ENCODE measurements at places on chromosomes 3 and 15. TPM values are rescaled to one million over a fixed set of nuclear protein-coding genes. Genes with fewer than 3 reads are reported as not detected.
A peak's percentile ranks its signal among the peaks of the same experiment; 100 is the strongest.

Gene GOLGA6B
- total RNA-seq, result not detected

Gene BRK1
- 130 TPM for total RNA-seq

Gene NPAP1
- 0.24 TPM for total RNA-seq

Gene EPHA3
- 0.21 TPM for total RNA-seq

Gene HRH1
- total RNA-seq, result 0.35 TPM

Gene ATP13A3
- total RNA-seq, result 202 TPM

DNA sequence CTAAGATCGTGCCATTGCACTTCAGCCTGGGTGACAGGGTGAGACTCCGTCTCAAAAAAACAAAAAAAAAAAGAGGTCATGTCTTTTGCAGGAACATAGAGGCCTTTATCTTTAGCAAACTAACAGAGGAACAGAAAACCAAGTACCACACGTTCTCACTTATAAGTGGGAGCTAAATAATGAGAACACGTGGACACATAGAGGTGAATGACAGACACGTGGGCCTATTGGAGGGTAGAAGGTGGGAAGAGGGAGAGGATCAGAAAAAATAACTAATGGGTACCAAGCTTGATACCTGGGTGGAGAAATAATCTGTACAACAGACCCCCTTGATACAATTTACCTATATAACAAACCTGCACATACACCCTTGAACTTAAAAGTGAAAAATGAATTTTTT lies 401.4 kb upstream of the NAALADL2 start:
- no peak overlapping the region for H3K4me3 ChIP-seq
- H3K4me1 ChIP-seq, result peaks cover 16% of the 10 kb centered on the region
- H3K27me3 ChIP-seq, result no peaks in the 10 kb centered on the region
- H3K36me3 ChIP-seq, result no peaks in the 10 kb centered on the region

- DNase-seq, result no peak
- H3K27me3 ChIP-seq, result no peaks in the 10 kb centered on the region
- H3K27ac ChIP-seq, result no peak overlapping the region
Observed at GRCh38 chr15:32823750-32824149, 105.9 kb downstream of the GREM1 start.

- no peak overlapping the region for H3K4me3 ChIP-seq
- H3K27ac ChIP-seq, result no peak overlapping the region
- no peak for DNase-seq
- no peaks in the 10 kb centered on the region for H3K4me1 ChIP-seq
- H3K36me3 ChIP-seq, result no peaks in the 10 kb centered on the region
- H3K27me3 ChIP-seq, result no peaks in the 10 kb centered on the region
Observed at GRCh38 chr3:42678447-42678846, 6.9 kb upstream of the KLHL40 start.

DNA sequence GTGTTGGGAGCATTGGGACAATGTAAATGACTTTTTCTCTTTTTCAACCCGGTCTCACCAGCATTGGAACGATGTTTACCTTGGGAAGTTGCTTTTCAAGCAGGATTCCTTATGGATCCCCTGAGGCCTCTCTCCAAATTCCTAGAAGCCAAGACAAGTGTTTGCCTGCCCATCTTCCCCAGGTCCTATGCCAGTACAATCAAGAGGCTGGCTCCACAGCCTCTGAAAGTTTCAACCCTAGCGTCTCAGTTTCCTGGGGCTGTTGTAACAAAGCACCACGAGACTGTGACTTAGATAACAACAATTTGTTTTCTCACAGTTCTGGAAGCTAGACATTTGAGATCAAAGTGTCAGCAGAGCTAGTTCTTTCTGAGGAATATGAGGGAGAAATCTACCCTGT lies 347.2 kb upstream of the UMPS start:
- H3K27ac ChIP-seq, result no peak overlapping the region
- H3K4me1 ChIP-seq, result peaks cover 17% of the 10 kb centered on the region
- DNase-seq, result peak; percentile 21
- no peaks in the 10 kb centered on the region for H3K27me3 ChIP-seq
- H3K36me3 ChIP-seq, result no peaks in the 10 kb centered on the region

DNA sequence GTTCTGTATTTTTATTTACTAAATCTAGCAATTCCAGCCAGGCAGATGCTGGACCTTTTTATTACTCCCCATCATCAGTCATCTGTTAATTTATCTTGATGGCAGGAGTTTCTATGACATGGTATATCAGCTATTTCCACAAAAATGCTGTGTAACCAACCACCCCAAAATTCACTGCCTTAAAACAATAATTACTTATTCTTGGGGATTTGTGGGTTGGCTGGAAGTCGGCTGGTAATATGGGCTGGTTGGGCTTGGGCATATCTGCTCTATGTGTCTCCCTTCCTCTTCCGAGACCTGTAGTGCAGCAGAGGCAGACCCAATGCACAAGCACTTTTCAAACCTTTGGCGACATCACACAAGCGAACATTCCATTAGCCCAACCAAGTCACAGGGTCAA lies 92.1 kb upstream of the UBE2E1 start:
- DNase-seq, result no peak
- no peak overlapping the region for H3K27ac ChIP-seq
- H3K4me3 ChIP-seq, result no peak overlapping the region
- H3K4me1 ChIP-seq, result peaks cover 25% of the 10 kb centered on the region

GRCh38 chr15:71565631-71566160 lies 244.7 kb upstream of the NR2E3 start:
- no peaks in the 10 kb centered on the region for H3K4me1 ChIP-seq
- no peak overlapping the region for H3K4me3 ChIP-seq
- no peak overlapping the region for H3K27ac ChIP-seq
- H3K27me3 ChIP-seq, result no peaks in the 10 kb centered on the region

DNA sequence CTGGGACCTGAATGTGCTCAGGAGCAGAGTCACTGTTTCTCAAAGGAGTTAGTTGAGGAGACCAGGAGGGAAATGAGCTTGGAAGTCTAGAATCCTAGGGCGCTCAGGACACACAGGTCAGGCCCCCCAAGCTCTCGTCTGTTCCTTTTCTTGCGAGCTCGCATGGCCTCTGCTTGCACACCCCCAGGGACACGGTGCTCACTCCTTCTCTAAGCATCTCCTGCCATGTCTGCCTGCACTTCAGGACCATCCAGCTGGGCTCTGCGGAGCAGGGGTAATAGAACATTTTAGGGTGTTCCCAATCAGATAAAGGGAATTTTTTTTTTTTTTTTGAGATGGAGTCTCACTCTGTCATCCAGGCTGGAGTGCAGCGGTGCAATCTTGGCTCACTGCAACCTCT lies 213.2 kb downstream of the XXYLT1 start:
- no peaks in the 10 kb centered on the region for H3K4me1 ChIP-seq
- no peaks in the 10 kb centered on the region for H3K36me3 ChIP-seq
- no peak overlapping the region for H3K27ac ChIP-seq
- no peak overlapping the region for H3K4me3 ChIP-seq

- H3K36me3 ChIP-seq, result no peaks in the 10 kb centered on the region
- H3K4me1 ChIP-seq, result no peaks in the 10 kb centered on the region
- no peak overlapping the region for H3K27ac ChIP-seq
- no peak for DNase-seq
Observed at GRCh38 chr3:172273378-172273777, 174.9 kb downstream of the GHSR start.

DNA sequence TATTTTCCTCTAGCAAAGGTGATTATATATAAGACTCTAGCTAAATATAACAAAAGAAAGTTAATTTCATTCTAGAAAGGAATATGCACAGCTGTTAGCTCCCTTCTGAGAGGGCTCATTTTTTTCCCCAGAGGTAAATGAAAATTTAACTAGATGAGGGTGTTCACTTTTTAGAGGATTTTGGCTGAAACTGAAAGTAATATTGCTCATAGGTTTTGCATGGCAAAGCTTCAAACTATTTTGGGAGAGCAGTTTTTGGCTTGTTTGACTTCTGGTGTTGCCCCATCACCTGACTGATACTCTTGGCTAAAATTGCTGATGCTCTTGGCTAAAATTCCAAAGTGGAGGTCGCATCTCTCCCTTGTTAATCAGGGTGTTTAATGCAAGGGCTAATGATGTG lies 311.9 kb downstream of the EDEM1 start:
- H3K27ac ChIP-seq, result no peak overlapping the region
- 0 out of 2 replicates have a peak, but pooled peaks cover 4% of the 10 kb centered on the region for H3K36me3 ChIP-seq
- no peak overlapping the region for H3K4me3 ChIP-seq
- no peaks in the 10 kb centered on the region for H3K4me1 ChIP-seq
- no peak for DNase-seq

DNA sequence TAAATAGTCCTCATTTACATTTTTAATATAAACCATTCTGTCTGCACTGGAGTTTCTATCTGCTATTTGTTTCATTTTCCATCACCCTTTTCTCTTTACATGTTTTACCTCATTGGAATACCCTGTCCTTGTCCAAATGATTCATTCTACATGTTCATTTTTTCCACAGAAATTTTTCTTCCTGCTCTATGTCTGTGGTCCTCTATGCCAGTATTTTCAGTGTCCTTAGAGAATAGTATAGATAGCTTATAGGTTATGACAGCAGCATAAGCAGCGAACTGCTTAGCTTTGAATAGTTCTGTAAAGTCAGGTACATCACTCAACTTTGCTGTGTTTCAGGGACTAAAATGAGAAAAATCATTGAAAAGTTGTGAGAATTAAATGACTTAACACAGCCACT lies 742.3 kb upstream of the CBLB start:
- DNase-seq, result no peak
- no peak overlapping the region for H3K27ac ChIP-seq
- no peaks in the 10 kb centered on the region for H3K36me3 ChIP-seq

DNA sequence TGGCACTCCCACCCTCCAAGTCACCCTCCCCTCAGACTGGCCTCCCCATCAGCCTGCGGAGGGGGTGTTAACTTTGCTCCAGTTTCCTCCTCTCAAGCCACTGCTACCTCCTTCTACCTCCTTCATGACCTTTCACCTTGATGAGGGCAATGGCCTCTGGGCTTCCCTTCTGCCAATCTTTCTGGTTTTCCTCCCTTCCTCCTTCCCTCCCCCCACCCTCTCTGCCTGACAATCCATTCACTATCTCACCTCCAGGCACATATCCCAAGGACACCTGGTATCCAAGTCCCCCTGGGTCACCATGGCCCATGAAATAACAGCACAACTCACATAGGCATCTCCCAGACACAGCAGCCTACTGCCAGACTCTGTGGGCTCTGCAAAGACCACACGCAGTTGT lies 80.0 kb downstream of the WWTR1 start:
- H3K27me3 ChIP-seq, result no peaks in the 10 kb centered on the region
- no peaks in the 10 kb centered on the region for H3K36me3 ChIP-seq
- peaks cover 56% of the 10 kb centered on the region for H3K4me1 ChIP-seq
- no peak overlapping the region for H3K27ac ChIP-seq

Data from GM23338 (cell line).